ENCODE measurements at places on chromosomes 7 and 10.

- DNase-seq = no peak
Measured at GRCh38 chr7:100545360-100546128, 6.5 kb downstream of the AGFG2 start.

DNA sequence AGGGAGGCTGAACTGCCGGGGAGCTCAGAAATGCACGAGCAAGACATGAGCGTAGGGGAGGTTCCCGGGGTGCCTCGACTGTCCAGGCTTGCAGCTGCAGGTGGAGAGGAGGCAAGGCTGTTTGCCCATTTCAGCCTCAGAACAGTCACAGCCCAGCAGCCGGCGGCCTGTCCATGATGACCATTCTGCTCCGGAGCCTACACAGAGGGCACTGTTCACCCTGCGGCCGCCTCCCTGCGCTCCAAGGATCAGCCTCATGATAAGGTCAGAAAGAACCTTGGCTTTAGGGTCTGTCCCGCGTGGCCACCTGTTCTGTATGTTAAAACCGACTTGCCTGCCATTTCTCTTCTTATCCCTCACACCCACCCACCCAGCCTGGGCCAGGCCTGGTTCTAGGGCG is 21.9 kb upstream of the CFAP46 start:
- DNase-seq = no peak

DNA sequence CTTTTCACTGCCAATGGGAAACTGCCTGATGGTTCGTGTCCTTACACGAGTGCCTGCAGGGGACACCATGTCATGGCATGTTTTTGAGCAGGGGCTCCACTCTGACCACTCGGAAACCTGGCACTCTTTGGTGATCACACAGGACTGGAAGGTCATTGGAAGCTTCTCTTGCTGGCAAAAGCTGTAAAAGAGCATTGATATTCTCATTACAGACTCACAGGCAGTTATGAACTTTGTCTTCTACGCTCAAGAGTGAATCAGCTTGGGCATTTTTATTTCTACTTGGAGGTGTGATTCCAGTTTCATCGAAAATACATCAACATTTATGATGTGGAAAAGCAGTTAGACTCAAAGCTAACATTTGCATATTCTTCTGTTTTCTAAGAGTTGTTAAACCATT is 238.7 kb downstream of the THSD7A start:
- DNase-seq = no peak

- DNase-seq = no peak
Measured at GRCh38 chr7:37765872-37766525, 82.4 kb upstream of the NME8 start.

- DNase-seq = no peak
Measured at GRCh38 chr7:125465527-125465926, 535.9 kb upstream of the POT1 start.

DNA sequence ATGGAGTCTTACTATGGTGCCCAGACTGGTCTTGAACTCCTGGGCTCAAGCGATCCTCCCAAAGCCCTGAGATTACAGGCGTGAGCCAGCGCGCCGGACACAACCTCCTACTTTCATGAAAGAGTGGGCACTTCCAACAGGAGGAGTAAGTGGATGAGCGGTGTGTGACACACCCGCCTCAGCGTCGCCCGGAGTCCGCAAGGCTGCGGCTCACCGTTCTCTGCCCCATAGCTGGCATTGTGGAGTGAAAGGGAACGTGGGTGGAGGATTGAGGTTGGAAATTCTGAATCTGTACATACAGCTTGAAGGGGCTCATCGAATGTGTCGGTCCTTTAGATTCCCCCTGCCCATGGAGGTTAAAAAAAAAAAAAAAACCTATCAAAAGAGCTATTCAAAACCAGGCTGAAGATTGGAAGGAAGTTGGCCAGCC is 524 bp upstream of the PRXL2A start:
- DNase-seq = no peak

- no peak for DNase-seq
Measured at GRCh38 chr10:11988924-11989323, 53.7 kb downstream of the UPF2 start.

DNA sequence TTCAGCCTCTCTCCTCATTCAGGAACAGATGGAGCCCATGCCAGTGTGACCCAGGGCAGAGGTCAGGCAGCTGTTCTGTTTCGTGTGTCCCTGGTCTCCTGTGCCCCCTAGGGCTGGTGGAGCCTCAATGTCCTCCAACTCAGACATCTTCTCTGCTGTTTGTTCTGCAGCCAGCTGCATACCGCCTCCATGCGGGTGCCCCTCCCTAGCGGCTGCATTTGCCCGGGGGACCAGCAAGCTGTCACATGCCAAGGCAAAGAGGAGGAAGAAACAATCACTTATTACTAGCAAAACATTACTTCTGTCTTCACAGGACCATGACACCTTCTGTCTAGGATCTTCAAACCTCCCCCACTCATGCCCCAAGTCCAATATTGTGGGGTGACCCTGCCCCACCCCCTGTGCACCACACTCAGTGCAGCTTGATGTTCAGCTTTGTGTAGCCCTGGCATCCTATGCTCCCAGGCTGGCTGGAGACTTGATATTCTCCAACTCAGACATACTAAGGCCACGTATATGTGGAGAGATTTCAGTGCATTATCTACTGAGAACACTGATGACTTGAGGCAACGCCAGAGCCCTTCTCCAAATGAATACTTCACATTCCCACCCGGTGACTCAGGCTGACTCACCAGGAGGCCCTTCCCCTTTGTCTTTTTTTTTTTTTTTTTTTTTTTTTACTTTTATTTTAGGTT is 188.9 kb downstream of the SKIDA1 start:
- DNase-seq = no peak

DNA sequence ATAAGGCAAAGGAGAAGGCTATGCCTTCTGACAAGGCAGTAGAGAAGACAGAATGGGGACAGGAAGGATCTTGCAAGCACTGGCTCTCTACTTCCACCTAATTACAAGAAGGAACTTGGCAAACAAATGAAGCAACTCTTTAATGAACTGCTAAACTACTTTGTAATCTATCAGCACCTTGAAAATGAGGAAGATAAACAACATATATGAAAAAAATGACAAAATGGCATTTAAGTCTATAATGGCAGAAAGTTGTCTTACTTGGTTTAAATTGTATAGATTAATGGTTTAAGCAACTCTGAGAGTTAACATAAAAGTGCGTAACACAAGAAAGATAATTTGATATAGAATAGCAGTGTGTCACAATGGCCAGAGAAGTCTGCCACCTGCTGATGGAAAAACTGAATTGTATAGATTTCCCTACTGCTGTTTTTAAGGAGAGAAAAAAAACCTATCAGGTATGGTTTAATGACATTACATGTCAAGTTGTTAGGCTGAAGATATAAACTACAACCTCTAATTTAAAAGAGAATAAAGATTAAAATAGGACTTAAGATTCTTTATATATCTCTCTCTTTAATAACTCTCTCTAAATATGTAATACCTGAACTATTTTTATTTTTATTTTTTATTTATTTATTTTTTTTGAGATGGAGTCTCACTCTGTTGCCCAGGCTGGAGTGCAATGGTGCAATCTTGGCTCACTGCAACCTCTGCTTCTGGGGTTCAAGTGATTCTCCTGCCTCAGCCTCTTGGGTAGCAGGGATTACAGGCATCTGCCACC is 11.8 kb downstream of the NT5C3A start:
- peak; percentile 39 for DNase-seq

DNA sequence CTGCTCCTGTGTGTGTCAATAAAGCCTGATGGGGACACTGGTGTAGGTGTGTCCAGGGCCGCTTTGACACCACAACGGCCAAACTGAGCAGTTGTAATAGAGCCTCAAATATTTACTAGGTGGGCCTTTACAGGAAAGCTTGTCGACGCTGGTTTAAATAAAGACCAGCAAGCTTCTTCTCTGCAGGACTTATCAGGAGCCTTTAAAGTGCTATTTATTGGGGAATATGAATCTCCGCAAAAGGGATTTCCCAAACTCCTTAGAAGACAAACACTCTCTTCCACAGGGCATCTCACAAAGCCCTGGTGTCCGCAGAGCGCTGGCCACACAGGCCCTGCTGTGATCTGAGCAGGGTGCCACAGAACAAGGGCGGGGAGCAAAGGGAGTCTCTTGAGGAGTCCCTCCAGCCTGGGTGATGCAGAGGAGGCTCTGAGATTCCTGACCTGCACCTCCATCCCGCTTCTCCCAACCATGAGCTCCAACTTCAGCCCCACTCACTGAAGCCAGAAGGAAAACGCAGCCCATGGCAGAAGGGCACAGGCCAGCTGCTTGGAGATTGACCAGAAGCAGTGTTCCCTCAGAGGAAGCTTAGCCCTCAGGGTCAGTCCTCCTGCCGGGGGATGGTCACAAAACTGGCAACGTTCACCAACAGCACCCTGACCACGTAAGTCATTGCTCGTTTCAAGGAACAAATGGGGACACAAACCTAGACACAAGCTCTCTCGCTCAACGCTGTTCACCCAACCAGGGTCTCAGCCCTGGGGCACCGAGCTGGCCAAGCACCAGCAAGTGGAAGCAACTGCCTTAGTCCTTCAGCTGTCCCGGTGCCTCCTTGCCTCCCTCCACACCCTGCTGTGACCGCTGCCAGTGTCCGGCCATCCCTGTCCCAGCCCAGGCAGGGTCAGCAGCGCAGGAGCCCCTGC is 129.5 kb downstream of the OAT start:
- DNase-seq = no peak

DNA sequence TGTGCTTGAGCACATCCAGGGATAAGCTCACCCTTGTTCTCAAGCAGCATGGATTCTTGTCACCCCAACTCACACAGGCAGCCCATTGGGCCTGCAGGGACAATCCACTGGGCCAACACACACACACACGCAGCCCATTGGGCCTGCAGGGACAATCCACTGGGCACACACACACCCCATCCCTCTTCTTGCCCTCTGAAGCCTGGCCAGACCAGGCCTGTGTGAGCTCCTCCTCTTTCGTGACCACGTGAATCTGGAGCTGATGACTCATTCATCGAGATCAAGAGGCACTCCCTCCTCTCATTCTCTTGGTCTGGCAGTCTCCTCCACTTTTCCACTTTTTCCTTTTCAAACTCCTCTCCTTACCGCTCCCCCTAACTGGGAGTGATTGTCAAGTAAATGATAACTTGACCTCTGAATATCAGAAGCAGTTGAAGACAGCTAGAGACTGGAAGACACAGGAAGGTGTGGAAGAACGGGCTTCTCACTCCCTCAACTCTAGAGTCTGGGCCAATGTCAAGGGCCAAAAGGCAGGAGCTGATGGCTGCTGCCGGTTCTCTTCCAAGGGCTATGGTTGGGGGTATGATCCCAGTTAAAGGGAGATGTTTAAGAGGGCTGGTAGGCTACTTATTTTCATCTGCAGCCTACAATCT is 89.7 kb downstream of the HIPK2 start:
- no peak for DNase-seq

DNA sequence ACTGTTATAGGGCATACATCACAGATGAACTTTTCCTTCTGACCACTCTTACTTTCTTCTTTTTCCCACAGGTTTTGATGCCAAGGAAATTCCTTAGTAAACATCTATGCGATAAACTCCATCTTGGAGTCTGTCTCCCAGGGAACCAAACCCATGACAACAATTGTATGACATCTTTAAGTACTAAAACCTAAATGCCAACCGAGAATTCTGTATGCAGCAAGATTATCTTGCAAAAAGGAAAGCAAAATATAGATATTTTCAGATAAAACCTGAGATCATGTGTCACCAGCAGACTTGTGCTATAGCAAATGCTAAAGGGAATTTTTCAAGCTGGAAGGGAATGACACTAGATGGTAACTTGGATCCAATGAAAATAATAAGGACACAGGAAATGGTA is 22.0 kb upstream of the BEND7 start:
- no peak for DNase-seq

DNA sequence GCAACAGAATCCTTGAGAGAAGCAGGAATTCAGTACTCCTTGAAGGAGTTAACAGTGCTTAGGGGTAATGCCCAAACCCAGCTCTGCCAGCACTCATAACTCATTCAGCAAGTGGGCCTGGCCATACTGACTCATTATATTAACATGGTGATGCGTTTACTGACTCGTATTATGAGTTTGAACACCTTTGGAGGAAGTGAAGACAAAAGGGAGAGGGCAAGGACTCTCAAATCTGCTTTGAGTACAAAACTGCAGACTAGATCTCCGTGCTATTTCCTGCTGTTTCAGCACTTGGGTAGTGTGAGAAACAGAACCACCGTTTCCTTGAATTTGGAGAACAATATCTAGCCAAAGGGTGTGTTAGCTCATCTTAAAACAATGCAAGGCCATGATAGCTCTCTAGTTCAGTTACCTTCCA is 30.8 kb downstream of the SLC16A9 start:
- no peak for DNase-seq

DNA sequence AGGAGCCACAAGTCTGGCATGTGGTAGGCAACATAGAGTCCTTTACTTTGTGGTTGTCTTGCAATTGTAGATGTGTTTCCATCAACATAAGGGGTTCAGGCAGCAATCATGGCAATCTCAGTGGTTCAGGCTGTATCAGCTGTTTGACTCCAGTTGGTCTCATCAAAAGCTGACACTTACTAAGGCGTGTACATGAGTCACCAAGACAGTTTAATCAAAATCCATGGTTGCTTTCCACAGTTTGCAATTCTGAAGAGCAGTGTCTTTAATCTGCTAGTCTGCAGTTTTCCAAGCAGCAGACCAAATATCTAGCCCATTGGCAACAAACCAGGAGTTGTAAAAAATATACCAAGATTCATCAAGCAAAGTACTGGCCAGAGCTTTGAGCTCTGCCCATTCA is 210.2 kb downstream of the MDFIC start:
- no peak for DNase-seq

- DNase-seq = no peak
Measured at GRCh38 chr10:112955582-112956421, 5.8 kb downstream of the TCF7L2 start.

- no peak for DNase-seq
Measured at GRCh38 chr10:46522295-46523118, 34.0 kb downstream of the GPRIN2 start.

- DNase-seq = no peak
Measured at GRCh38 chr7:95201727-95202126, 122.6 kb downstream of the PON1 start.

- DNase-seq = no peak
Measured at GRCh38 chr7:77528368-77528767, 8.7 kb upstream of the PTPN12 start.

DNA sequence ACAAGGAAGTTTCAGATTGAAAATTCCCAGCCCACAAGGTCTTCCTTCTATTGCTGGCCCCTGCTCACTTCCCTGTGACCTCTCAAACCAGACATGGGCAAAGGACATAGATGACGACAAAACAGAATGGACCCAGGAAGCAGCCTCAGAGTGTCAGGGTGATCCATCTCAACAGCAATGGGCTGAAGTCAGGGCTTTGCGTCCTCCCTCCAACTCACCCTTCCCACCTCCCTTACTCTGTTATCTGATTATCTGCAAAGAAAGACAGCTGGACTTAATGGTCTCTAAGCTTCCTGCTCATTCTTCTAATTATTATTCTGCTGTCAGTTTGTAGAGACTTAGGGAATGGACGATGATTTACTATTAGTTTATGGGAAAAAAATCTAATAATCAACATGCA is 115.9 kb downstream of the PIP4K2A start:
- DNase-seq = no peak

DNA sequence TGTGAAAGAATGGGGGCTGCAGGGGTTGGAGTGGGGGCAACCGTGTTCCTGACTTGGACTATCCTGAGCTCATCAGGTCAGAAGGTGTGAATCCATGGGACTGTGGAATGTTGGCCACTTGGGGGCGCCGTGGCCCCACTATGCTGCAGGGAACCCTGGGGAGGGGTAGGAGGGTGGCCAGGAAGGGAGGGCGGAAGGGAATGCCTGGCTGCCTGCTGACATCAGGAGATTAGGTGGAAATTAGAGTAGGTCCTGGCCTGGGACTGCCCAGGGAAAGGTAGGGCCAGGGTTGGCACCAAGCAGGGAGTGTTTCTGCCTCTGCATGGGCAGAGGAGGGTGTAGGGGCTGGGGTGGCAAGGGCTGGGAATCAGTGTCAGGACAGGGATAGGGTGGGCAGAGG is 65.8 kb upstream of the PRSS58 start:
- DNase-seq = no peak
